ENCODE measurements at places on chromosomes 5 and 9.

GRCh38 chr9:117677572-117677971 is 26.6 kb upstream of the TLR4 start:
- no peak for DNase-seq

- no peak for DNase-seq
These were observed 113.4 kb downstream of the PAPPA start for GRCh38 chr9:116267021-116267420.

DNA sequence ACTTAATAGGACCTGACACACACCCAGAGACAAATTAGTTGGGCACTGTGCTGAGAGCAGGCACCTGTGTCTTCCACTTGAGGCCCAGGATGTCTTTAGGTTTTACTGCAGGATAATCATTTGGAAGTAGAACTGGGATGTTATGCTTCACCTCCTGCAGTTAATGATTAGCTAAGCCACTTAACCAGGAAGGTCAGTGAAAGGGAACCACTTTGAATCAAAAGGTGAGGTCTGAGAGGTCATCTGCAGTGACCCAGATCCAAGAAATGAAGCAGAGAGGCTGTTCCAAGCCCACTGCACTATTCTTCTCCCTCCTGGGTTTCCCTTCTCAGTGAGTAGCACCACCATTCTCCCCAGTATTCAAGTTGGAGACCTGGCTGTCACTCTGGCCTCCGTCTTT is 110.5 kb downstream of the SNX18 start:
- DNase-seq: no peak

DNA sequence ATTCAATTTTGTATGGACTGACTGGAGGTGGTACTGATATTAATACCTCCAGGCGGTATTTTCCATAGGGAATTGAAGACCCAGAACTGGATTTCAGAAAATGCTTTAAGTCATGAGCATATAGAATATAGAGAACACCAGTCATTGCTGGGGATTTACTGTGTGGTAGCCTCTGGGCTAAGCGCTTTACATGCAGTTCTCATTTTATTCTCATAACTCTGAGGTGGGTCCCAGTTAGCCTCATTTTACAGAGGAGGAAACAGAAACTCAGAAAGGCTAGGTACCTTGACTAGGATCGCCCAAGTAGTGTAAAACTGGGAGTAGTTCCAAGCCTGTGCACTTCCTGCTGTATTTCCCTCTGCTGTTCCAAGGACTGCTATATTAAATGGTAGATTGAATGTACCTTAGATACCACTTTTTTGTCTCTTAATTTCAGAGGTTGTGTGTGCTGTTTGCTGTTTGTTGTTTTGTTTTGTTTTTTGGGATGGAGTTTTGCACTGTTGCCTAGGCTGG is 13.8 kb downstream of the SLC44A1 start:
- no peak for DNase-seq

GRCh38 chr5:952597-953271 is 55.9 kb upstream of the NKD2 start:
- DNase-seq: no peak

DNA sequence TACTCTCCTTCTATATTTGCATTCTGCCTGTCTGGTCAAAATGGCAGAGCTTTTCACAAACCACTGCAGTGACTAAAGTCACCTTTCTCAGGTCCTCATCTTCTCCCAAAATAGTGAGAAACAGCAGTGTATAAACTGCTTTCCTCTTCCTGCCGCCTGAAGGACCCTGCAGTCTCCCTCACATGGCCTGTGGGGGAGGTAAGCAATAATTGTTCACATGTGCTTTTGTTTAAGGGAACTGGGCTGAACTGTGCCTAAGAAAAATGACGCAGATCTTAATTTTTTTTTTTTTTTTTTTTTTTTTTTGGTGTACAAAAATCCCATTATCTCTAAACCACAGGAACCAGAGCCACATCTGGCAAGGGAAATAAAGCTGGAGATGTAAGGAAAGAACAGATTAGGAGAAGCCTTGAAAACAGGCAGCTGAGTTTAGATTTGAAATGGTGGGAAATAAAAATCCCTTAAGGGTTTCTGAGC is 131.7 kb upstream of the VLDLR start:
- no peak for DNase-seq

DNA sequence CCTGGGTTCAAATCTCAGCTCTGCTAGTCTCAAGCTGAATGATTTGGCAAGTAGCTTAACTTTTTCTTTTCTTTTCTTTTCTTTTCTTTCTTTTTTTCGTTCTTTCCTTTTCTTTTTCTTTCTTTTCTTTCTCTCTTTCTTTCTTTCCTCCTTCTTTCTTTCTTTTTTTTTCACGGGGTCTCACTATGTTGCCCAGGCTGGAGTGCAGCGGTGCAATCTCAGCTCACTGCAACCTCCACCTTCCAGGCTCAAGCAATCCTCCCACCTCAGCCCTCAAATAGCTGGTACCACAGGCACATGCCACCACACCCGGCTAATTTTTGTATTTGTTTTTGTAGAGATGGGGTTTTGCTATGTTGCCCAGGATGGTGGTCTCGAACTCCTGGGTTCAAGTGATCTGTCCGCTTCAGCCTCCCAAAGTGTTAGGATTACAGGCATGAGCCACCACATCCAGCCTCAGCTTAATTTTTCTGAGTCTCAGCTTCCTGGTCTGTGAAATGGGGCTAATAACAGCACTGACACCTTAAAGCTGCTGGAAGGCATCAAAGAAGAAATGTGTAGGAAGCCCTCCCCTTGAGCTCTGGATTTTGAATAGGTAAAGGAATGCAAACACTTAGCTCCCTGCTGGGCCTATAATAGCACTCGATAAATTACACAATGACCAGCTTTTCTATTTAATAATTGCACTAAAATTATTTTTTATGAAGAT is 17.5 kb upstream of the PPARGC1B start:
- no peak for DNase-seq

GRCh38 chr9:136213733-136214132 is 8.8 kb upstream of the LHX3 start:
- no peak for DNase-seq

- DNase-seq: no peak
These were observed 181.6 kb upstream of the NUDT12 start for GRCh38 chr5:103744159-103744558.

GRCh38 chr9:715743-716400 is 125.6 kb upstream of the DMRT1 start:
- no peak for DNase-seq

DNA sequence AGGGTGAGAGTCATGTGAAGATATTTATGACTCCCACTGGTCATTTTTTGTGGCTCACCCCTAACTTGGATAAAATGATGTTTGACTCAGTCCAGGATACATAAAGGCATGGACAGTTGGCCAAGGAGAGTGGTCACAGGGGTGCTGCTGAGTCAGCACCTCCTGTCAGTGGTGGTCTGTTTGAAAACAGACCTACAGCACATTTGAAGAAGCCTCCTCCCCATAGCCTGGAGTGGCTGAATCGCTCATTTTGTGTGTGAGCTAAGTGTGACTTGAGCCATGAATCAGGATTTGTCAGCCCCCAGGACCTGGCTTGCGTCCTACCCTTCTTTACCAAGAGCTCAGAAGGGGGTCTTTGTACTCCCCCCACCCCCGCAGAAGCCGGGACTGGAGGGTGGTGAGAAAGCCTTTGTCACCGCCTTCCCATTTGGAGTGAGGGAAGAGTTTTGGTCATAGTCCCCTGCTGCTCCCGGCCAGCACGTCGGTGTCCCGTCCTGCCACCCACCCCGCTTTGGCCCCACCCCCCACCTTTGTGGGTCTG is 35.6 kb downstream of the TRIO start:
- DNase-seq: no peak

GRCh38 chr5:180470966-180471582 is 23.1 kb upstream of the CNOT6 start:
- no peak for DNase-seq

- no peak for DNase-seq
These were observed 52.3 kb downstream of the SYK start for GRCh38 chr9:90853945-90854344.

GRCh38 chr5:181152406-181152805 is 5.0 kb downstream of the OR2V2 start:
- DNase-seq: no peak

- DNase-seq: no peak
These were observed 181.8 kb downstream of the NXNL2 start for GRCh38 chr9:88716596-88717290.

DNA sequence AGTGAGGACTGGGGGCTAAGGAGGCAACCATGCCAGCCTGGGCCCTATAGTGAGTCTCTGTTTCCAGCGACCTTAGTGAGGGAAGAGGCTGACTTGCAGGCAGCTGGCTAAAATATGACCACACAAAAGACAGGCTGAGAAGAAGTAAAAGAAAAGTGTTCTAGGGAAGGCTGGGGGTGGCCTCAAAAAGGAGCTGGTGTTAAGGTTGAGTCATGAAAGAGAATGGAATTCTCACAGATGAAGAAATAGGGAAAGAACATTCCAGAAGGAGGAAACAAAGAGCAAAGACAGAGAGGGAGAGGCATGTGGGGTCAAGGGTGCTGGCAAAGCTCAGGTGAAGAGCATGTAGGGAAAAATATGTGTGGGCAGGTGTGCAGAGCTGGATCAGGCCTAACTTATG is 302.7 kb upstream of the RFX3 start:
- DNase-seq: no peak

DNA sequence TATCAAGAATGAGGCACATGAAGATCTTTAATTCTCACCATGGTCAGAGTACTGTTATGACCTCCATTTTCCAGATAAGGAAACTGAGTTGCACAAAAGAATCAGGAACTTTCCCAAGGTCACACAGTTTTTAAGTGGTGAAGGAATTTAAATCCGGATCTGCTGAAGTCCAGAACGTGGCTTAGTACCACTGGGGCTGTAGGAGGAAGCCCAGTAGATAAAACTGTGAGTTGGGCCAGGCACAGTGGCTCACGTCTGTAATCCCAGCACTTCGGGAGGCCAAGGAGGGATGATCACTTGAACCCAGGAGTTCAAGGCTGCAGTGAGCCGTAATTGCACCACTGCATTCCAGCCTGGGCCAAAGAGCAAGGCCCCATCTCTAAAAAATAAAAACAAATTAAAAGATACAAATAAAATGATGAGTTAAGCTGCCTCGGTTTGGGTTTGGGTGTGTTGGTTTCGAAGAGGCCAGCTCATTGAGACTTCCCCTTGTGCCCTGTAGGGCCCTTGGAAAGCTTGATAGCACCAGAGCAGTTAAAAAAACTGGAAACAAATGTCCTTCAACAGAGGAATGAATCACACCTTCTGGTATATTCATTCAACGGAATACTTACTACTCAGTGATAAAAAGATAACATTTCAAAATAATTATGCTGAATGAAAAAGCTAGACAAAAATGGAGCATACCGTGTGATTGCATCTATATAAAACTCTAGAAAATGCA is 20.1 kb downstream of the ATOX1 start:
- no peak for DNase-seq

DNA sequence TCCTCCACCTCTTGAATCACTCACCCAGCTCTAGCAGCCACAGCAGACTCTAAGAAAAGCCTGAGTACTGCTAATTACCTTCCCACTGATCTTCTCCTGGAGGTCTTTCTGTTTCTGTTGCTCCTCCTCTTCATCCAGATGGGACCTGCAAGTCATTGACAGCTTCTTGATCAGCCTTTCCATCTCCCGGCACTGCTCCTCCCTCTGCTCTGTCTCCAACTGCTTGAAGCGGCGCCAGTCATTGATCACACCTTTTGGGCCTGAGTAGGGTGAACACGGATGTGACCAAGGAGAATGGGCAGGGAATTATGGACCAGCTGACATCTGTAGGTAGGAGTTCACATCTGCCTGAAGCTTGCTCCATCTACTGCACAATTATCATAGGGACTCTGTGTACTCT is 5.5 kb downstream of the PDCL start:
- DNase-seq: no peak

DNA sequence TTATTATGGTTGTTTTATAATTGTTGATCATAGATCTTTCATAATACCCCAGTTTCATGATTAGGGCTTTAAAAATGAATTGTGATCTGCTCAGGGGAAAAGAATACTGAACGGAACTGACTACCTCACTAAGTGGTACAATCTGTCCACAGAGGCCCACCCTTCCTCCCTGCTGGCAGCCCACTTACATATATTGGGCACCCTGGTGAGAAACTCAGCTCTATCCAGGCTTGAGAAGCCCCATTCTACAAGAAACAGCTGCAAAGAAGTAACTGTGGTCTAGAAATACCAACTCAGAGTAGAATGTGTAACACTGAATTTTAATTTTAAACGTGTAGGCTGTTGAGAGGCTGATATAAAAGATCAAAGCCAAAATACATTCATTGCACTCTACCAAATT is 46.9 kb downstream of the TSSK1B start:
- DNase-seq: no peak

- no peak for DNase-seq
These were observed 107.2 kb upstream of the RAD23B start for GRCh38 chr9:107175816-107176435.
